ENCODE measurements at places on chromosomes 12 and 14.

- no peak for DNase-seq
Measured at GRCh38 chr12:84413656-84414055, 498.9 kb downstream of the SLC6A15 start.

DNA sequence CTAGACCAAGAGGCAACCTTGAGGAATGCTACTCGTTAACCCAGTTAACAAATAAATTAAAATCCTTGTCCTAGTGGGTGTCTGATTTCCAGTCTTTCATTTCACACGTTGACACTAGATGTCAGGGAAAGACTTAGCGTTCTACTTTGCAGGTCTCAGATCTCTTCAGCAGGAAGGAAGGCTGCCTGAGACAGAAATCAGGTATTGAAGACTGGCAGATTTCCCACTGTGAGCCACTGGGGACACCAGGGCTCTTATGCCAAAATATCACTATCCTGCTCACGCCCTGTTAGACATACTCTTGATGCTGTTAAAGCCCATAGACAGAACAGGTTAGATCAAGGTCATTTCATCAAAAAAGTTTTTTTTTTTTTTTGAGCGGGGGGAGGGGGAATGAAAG, 33.0 kb downstream of the EMP1 start:
- no peak for DNase-seq

DNA sequence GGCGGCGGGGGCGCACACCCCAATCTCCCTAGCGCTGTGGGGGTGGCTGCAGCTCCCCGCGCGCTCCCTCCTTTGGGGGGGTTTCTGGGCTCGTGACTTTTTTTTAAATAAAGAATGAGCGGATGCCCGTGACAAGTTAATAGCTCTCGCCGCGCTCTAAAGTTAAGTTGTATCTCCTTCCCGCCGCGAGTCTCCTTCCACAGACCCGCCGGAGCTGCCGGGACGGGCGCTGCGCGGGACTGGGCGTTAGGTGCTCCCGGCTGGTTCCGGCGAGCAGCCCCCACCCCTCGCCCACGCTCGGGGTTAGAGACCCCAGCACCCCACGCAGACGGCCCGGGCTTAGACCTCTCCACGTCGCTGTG, 82.6 kb upstream of the HMGA2 start:
- DNase-seq: no peak

DNA sequence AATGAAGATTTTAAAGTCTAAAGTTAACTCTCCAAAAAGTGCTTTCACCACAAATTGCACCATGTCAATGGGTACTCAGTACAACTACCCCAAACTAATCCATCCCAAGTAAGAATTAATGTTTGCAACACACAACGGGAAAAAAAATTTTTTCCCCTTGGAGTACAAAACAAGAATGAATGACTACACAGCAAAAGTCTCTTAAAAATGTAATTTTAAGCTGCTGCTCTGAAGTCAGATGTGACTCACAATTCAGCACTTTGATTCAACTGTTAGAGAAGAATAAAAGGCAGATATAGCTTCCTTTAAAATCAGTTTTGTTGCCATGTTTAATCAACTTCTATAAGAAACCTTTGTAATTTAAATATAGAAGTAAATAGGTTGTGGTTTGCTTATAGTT, 42.5 kb upstream of the VPS33A start:
- no peak for DNase-seq

DNA sequence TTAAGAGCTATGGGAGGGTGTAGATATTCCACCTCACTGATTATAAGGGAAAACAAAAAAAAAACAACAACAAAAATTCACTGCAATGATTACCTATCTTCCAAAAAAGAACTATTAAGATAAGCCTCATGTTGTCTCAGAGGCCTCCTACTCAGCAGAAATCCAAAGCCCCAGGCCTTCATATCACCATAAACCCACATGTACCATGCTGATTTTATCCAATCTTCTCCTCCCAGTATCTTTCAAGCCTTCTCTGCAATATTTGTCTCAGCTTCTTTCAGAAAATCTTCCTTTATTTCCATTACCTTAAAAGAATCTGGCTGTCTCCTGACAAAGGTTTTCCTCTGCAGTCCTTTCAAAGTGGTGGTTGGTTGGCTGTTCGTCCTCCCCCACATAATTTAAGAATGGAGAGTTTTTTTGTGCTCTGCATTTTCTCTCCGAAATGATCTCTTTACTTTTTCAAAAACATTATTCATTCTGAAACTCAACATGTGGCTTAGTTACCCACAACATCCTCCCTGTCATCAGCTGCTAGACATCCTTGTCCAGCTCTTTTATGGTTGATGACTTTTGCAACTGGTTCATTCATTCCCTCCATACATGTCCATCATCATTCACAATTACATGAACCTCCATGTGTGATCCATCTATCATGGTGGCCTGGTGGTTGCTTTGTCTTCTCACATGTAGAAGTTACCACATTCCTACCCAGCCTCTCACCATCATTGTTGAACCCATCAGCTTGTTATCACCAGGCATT, 2.9 kb upstream of the EPYC start:
- no peak for DNase-seq

DNA sequence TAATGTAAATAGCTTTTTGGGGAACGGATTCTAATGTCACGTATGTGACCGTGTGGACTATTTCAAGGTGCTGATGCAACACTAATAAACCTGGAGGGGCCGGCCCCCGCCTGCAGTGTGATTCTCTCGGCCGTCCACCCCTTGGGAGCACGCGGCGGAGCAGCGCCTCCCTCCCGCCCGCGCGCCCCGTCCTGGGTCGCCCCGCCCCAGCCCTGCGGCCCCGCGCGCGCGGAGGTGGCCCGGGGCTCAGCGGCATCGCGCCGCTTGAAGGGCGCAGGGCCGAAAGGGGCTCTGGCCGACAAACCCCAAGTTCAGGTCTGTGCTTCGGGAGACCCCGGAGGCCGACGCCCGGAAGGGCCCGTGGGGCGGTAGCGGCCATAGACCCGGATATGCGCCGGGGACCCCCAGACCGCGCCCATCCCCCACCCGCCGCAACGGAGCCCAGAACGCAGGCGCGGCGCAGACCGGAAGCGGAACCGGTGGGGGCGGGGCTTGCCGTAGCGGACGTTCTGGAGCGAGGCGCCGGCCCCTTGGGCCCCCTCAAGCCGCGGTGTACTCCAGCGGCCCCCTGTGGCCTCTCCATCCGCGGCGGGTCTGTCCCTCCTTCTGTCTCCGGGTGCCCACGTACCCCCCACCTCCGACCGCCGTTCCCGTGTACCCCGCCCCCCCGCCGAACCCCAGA, at the start of gene TEX22:
TEX22 (plus strand) TSS at position 495 of the 682 bp plus-strand sequence. CDS start 803 bp downstream, outside the sequence.
- DNase-seq: peak; percentile 75

GRCh38 chr12:31316891-31317290, 9.1 kb downstream of the SINHCAF start:
- DNase-seq: no peak

DNA sequence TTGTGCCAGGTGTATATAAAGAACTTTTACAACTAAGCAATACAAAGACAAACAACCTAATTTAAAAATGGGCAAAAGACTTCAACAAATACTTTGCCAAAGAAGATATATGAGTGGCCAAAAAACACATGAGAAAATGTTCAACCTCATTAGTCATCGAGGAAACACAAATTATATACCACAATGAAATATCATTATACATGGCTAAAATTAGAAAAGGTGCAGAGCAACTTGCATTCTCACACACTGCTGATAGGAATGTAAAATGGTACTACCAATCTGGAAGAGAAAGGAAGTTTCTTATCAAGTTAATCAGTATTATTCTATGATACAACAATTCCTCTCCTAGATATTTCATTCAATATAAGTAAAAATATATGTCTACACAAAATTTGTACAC, 131.6 kb upstream of the FRMD6 start:
- no peak for DNase-seq

All from NCI-H1048 (cell line).